CD4-positive, alpha-beta T cell treated with Interleukin-21 for 1 hour (primary cell): ENCODE measurements at places on chromosomes 12 and 14.
A peak's percentile ranks its signal among the peaks of the same experiment; 100 is the strongest.

DNA sequence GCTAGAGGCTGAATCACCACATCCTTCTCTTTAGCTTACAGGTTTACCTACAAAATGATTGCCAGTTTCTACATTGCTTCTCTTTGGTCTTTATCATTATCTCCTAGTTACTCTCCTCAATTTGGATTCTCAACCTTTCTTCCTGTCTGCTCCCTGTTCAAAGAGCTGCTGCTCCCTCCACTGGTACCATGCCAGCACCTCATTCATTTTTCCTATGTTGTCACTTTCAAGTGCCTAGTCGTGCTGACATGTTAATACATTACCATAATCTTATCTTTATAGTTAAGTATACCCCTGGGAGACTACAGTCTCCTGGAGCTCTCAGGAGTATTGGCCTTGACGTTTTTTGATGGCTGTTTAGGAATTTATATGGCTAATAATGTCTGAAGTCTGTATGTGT is 14.2 kb downstream of the FRS2 start:
- no peak for DNase-seq

- DNase-seq = no peak
These were observed 54.5 kb upstream of the PRKD1 start for GRCh38 chr14:29982171-29982570.

GRCh38 chr14:85418721-85419120 is 111.2 kb upstream of the FLRT2 start:
- no peak for DNase-seq

- no peak for DNase-seq
These were observed 6.9 kb downstream of the CFAP251 start for GRCh38 chr12:121925358-121925695.

DNA sequence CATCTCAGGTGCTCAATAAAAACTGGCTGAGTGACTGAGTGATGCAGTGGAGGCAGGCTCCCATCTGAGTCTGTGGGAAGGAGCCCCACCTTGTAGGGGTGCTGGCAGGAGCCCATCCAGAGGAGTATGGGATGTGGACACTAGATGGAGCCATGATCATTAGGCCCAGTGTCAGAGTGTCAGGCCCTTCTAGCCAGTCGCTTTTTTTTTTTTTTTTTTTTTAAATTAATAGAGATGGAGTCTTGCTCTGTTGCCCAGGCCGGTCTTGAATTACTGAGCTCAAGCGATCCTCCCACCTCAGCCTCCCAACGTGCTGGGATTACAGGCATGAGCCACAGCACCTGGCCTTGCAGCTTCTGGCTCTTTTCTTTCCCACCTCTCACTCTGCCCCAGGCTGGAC is 11.5 kb downstream of the RITA1 start:
- peak; percentile 75 for DNase-seq

DNA sequence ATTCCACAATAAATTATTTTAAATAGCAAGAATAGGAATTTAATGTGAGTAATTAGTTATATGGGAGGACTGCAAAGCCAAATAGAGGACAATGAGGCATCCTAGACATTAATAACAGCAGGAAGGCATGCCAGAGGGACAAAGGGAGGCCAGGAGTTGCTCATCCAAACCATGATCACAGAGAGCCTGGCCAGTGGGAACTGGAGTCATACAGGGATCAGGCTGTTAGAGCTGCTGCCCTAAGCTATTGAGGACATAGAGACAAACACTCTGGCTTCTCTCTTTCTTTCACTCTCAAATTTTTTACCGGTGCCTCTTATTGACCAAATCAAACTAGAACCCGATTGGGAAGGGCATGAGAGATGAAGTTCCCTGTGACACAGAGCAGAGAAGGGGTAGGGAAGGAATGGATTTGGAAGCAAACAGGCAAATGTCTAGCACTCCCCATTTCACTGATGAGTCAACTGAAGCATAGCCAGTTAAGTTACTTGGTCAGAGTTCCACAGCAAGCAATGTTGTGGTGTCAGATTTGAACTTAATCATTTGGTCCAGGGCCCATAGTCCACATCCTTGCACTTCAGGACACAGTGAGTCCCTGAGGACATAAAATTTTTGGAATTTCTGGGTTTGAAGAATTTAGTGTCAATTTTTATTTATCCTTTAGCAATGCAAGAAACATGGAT is 17.9 kb upstream of the CFAP54 start:
- no peak for DNase-seq

GRCh38 chr14:99675382-99675835 is 8.7 kb upstream of the CYP46A1 start:
- no peak for DNase-seq

DNA sequence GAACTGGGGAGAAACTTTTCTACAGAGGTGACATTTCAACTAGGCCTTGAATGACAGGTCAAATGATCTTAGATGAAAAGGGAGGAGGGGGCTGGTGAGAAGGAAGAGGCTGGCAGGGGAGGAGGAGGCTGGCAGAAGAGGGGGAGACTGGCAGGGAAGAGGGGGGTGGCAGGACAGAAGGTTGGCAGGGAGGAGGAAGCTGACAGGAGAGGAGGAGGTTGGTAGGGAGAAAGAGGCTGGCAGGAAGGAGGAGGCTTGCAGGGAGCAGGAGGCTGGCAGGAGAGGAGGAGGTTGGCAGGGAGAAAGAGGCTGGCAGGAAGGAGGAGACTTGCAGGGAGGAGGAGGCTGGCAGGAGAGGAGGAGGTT is 63.4 kb upstream of the PPP4R3A start:
- no peak for DNase-seq

GRCh38 chr14:102095871-102096568 is 9.2 kb upstream of the HSP90AA1 start:
- DNase-seq = peak; percentile 1

DNA sequence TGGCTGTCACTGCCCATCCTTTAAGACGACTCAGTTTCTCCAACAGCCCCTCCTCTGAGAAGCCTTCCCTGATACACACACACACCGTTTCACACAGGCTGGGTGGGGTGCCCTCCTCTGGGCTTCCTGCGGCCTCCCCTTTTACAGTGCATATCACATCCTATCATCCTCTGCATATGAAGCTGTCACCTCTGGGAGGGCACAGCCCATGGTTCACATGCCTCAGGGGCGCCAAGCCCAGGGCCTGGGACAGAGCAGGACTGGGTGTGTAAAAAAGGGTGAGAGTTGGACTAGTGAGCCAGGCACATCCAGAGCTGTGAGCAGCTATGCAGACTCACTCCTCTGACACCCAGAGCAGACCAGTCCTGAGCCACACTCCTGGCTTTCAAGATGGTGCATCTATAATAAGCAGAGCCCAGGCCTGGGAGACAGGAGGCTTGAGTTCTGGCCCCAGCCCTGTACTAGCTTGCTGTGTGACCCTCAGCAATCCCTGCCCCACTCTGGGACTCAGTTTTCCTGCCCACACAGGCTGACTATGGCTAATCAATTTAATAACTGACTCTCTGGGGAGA is 62.6 kb downstream of the LGMN start:
- DNase-seq = no peak

DNA sequence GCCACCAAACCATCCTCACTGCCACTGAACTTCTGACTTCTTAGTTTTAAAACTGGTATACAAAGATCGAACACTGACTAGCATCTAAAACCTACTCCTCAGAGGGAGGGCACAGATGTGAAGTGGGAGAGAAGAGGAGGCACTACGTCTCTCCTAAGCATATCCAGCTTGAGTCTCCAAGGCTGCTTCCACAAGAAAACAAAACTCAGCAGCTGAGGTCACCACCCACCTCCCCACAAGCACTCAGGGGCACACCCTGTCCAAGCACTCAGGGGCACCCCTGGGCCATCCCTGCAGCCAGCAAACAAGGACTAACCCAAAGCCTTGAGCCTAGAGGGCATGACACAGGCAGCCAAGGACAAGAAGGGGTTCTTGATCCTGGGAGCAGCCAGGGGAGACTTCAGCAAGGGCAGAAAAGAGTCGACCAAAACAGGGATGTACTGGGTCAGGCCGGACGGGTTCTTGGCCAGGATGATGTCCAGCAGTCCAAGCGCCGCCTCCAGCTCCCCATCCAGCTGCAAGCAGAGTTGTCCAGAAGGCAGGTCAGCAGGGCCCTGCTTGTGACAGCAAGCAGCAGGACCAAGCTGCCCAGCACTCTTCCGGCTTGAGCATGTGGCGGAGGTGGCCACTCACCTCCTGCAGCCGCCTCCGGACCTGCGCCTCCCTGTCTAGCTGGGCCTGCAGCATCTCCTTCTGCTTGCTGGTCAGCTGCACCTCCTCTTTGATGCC is 34.8 kb downstream of the GCN1 start:
- DNase-seq = no peak

DNA sequence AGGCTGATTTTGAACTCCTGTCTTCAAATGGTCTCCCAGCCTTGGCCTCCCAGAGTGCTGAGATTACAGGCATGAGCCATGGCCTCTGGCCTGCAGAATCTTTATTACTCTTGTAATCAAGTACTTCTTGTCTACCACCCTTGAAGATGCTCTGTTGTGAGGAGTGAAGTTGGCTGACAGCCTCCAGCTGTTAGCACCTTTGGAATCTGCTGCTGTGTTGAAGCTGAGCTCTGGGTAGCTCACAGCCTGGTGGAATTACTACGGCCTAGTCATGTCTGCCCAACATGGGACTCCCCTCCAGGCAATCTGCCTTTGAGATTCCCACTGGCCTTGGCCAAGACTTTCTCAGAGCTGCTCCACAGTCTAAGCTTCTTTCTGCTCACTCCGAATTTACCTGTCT is 5.8 kb upstream of the C12orf75 start:
- DNase-seq = no peak

DNA sequence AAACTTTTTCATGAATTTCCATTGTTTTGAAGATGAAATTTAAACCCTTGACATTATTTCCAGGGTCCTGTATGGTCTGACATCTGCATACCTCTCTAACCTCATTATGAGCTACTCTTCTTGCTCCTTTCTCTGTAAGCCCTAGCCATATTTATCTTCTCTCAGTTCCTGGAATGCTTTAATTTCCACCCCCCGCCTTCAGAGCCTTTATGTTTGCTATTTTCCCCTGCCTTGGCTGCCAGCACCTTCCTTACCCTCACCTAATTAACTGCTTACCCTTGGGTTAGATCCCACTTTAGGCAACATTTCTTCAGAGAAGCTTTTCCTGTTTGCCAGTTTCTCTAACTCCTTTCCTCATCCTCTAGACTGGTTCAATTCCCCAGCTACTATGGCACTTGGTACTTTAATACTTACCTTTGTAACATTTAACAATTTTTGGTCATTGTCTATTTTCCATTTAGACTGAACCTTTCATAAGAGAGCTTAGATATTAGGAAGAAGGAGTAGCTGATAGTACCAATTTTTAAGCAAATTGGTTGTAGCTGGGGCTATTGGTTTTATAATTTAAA is 6.0 kb downstream of the STYX start:
- DNase-seq = no peak

DNA sequence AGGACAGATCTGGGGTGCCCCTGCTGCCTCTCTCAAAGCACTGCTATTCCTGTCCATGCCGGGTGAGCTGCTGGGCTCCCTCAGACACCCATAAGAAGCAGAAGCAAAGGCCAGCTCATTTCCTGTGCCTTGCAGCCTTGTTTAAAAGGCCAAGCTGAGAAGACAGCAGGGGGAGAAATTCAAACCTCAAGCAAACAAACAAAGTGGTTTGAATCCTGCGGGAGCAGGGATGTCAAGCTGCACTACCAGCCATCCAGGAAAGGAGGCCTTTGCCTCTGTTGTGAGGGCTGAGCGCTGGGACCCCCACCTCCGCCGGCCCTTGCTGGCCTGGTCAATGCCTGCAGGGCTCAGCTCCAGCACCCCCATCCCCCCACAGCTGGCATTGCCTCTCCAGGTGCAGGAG is 176.5 kb downstream of the PIWIL1 start:
- no peak for DNase-seq

- DNase-seq = no peak
These were observed 74.3 kb downstream of the RFLNA start for GRCh38 chr12:124369055-124369826.

DNA sequence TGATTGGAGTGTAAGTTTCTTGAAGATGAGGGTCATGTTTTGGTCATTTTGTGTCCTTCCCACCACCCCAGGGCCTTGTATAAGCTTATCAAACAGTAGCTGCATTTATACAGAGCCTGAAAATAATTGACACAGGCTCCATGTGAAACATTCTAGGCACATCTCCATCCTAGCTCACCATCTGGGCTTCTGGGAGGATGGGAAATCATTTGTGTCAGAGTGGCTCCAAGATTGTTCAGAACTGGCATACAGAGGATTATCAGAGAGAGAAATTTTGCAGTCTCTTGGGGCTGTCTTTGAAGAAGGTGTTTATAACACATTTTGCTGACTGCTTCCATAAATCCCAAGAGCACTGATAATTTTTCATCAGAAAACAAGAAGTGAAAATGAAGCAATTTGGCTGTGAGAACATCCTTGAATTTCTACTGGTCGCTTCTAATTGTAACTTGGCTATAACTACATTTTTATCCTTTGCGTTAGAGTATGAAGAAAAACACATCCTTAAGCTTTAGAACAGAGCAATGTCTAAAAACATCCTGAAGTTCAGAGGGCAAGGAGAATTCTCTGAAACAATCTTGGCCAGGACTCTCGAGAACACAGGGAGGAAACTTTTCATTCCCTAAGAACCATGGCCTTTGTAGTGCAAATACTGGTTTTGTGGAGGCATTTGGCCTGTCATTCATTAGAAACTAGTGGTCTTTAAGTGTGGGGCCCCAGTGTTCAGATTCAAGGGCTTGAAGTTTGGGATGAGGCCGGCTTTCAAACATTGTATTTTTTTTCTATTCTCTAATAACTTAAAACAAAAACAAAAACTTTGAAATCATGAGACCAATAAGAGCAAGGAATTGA is 151.1 kb downstream of the DACT1 start:
- DNase-seq = no peak

- DNase-seq = peak; percentile 35
These were observed 115.5 kb upstream of the PARP11 start for GRCh38 chr12:3988519-3989217.

GRCh38 chr12:132717011-132717410 is 6.4 kb downstream of the PGAM5 start:
- no peak for DNase-seq

DNA sequence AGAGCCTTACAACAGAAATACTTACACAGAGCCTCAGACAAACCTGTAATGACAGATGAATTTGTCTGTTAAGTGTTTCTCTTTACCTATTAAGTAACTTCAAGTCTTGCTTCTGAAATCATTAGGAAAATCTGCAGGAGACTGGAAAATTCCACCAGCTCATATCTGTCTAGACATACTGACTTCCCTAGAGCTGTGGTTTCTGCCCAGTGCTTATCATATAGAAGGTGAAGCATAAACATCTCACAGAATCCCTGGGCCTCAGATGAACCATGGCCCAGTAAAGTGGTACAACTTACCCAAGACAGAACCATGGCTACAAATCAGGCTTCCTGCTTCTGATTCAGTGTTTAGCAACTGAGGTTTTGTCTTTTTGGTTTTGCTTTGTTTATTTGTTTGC is 91.6 kb downstream of the EGLN3 start:
- DNase-seq = no peak

DNA sequence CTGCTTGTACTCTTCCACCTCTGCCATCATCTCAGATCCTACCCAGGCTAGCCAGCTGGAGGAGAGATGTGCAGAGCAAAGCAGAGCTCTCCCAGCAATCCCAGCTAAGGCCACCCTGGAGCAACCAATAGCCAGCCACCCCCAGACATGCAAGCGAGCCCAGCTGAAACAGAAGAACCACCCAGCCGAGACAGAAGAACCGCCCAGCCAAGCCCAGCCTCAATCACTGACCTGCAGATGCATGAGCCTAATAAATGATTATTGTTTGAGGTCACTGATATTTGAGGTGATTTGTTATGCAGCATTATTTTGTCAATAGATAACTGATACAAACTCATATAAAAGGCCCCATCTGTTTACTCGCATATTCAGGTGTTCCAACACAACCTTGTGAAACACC is 106.3 kb downstream of the SCARB1 start:
- no peak for DNase-seq

GRCh38 chr14:32608857-32609256 is 279.8 kb downstream of the AKAP6 start:
- no peak for DNase-seq
